ENCODE measurements at places on chromosomes 3 and 15. TPM values are rescaled to one million over a fixed set of nuclear protein-coding genes. Genes with fewer than 3 reads are reported as not detected.

GRCh38 chr15:83170474-83171165, 37.0 kb downstream of the HDGFL3 start:
- no peak for DNase-seq

- no peak for DNase-seq
Measured at GRCh38 chr3:192817053-192817452, 89.7 kb upstream of the FGF12 start.

DNA sequence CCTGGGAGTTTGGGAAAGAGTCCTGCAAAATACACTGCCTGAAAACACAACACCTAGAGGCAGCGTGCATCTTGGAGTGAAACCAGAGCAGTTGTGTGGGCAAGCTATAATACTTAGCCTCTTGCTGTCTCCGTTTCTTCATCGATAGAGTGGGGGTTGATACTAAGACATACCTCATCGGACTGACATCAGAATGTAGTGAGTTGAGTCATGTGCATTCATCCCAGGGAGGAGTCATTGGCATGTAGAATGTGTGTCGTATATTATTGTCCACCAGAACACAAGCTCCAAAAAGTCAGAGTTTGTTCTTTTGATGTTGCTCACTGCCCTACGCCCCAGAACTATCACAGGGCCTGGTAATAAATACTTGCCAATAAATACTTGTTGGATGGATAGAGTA, 4.3 kb downstream of the SNTN start:
- DNase-seq, result no peak

The GP9 gene
- total RNA-seq, result not detected

All from naive thymus-derived CD4-positive, alpha-beta T cell (primary cell).